Adipocyte (in vitro differentiated cells): ENCODE measurements at places on chromosomes 7 and 10.

DNA sequence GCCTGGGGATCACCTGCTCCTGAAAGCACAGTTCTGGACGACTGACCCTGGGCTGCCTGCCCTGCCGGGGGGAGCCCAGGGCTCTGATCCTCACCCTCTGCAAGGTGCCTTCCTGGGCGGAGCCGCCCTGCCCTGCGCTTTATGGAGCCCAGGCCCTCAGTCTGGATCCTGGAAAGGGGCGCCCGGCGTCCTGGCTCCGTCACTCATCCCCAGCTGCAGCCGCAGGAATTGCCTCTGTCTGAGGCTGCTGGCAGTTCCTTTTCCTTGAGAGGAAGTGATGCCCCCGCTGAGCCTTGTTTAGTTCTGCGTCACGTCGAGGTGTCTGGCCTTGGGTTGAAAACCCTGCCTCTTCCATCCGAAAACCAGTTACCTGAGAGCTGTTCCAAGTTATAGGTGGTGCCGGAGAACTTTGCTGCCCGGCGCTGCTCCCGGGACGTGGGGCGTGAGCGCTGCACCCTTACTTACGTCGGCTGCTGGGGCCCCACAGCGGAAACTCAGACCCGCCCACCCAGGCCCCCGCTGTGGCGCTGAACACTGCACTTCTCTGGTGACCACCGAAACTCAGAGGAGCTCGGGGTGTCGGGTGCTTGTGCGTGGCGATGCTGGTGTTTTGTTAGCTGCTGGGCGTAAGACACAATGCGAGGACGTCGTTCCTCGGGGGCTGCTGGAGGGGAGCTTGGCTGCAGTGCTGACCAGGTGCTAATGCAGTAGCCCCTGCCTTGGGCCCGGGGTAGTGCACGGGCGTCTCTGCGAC lies 5.4 kb downstream of the MAFK start:
- no peak for DNase-seq

DNA sequence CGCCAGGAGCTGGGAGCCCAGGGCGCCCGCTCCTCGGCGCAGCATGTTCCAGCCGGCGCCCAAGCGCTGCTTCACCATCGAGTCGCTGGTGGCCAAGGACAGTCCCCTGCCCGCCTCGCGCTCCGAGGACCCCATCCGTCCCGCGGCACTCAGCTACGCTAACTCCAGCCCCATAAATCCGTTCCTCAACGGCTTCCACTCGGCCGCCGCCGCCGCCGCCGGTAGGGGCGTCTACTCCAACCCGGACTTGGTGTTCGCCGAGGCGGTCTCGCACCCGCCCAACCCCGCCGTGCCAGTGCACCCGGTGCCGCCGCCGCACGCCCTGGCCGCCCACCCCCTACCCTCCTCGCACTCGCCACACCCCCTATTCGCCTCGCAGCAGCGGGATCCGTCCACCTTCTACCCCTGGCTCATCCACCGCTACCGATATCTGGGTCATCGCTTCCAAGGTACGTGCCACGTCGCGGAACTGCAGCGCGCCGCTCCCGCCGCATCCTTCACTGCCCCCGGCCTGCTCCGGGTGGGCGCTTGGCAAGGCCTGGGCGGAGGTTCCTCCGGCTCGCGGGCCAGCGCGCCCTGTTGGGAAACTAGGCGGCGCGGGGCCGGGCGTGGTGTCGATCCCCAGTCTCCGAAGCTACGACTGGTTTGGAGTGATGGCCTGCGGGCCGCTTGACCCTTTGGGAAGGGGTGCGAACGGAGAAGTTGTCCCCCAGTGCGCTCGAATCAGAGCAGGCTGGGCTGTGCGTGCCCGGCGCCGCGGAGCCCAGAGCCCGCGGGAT lies 868 bp downstream of the EMX2 start:
- no peak for DNase-seq

DNA sequence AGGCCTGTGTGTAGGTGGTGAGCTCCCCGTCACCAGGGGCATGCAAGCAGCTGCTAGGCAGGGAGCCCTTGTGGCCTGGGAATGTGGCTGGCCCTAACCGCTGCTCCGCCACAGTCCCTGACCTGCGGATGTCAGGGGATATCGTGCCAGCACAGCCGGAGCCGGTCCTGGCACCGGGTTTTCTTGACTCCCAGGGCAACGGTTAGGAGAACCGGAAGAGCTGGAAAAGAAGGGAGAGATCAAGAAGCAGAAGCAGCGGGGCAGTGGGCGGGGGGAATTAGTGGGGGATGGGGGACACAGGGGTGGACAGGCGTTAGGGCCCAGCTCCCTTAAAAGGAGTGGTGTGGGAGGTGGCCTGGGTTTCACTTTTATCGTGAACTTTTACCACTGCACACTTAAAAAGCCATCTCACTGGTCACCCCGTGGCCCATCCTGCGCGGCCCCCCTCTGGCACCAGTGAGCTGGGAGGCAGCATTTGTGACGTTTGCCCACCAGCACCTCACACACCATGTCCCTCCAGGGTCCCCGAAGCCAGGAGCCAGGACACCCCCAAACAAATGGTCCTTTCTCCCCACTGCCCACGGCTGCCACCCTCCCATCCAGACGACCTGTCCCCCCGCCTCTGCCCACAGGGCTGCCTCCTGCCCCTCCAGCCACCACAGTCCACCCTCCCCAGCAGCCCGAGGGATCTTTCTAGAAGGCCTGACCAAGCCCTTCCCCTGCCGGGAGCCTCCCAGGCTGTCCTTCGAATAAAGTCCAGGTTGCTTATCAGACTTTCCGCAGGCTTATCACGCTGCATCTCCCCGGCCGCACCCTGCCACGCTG lies 1.8 kb upstream of the MICALL2 start:
- DNase-seq, result no peak

- DNase-seq, result peak; percentile 14
These were observed 74.6 kb downstream of the PPP1R17 start for GRCh38 chr7:31761646-31762045.

- DNase-seq, result no peak
These were observed 81.0 kb downstream of the MKI67 start for GRCh38 chr10:128044961-128045832.

DNA sequence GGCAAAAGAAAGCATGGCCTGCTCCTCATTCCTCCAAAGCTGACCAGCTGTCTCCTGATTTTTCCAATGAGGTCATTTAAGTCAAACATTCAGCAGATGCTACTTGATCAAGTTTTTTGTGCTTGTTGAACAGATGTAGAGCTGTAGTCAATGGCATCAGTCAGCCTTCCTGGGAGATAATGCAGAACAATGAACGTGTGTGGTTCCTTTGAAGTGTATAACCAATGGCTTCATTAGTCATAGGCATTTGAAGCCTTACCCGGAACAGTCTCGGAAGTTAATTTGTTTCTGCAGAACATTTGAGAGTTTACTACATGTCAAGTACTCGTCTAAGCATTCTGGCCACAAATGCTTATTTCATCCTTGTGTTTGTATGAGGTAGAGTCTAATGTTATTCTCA lies 227.1 kb downstream of the ADRA2A start:
- DNase-seq, result no peak

GRCh38 chr7:46763344-46763743 lies 818.6 kb downstream of the TNS3 start:
- peak; percentile 65 for DNase-seq

DNA sequence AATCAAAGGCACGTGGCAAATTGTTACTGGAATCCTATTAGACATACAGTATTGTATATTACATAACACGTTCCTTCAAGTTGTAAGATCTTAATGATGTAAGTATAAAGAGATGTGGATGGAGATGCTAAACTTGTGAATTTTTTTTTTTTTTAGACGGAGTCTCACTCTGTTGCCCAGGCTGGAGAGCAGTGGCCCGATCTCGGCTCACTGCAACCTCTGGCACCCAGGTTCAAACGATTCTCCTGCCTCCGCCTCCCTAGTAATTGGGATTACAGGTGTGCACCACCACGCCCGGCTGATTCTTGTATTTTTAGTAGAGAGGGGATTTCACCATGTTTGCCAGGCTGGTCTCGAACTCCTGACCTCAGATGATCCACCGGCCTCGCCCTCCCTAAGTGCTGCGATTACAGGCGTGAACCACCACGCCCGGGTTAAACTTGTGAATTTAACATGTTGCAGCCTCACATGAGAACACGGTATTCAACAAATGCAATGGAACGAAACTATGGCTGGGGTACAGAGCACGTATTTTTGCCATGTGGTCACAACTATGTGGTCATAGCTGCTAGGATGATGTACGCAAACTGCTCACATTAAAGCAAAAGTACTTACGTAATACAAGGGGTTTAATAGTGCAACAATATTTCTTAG lies 818 bp upstream of the SUPV3L1 start:
- no peak for DNase-seq

- peak; percentile 18 for DNase-seq
These were observed 212.2 kb downstream of the CHRM2 start for GRCh38 chr7:137080516-137081203.

GRCh38 chr7:127895814-127896280 lies 135.4 kb downstream of the LRRC4 start:
- no peak for DNase-seq

GRCh38 chr10:128274938-128275337 lies 148.7 kb upstream of the MKI67 start:
- peak; percentile 1 for DNase-seq
